ENCODE measurements at places on chromosomes 2 and 18. TPM values are rescaled to one million over a fixed set of nuclear protein-coding genes. Genes with fewer than 3 reads are reported as not detected.
A peak's percentile ranks its signal among the peaks of the same experiment; 100 is the strongest.

The RRM2 gene
- total RNA-seq = 66.4 TPM

The EFEMP1 gene
- total RNA-seq = 12.7 TPM

The CXCR4 gene
- total RNA-seq = 3.6 TPM

The GAL3ST2 gene
- total RNA-seq = not detected

The KATNAL2 gene
- 1.1 TPM for total RNA-seq

The LOXL3 gene
- 0.52 TPM for total RNA-seq

The SEMA4F gene
- 1.4 TPM for total RNA-seq

The TUBB6 gene
- 201 TPM for total RNA-seq

DNA sequence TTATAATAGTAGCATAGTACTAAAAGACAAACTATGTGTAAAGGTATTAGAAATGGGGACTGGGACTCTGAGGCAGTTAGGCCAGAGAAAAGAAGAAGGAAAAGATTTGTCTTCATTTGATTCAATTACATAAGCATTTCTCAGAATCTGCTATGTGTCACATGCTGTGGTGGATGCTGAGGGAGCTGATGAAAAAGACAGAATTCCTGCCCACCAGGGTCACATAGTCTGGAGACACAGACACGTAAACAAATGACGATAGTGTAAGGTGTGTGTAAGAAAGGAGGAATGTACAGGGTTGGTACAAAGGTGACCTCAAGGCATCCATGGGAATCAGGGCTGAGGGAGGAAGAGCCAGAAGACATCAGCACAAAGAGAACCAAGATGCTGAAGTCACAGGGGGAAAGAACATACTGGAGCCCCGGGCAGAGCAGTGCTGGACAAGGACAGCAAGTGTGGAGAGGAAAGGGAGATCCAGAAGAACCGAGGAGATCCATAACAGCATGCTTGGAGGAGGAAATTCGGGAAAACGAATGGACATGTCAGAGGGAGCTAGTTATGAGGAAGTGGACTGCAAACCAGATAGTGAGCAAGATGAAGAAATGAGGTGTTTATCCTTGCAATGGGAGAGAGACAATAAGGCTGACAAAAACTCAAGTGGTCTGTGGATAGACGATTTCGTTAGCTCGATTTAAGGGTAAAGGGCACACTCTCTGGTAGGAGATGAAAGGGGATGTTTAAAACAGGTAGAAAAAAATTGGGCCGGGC lies 1.2 kb upstream of the MAPRE3 start:
- ATAC-seq = no peak

DNA sequence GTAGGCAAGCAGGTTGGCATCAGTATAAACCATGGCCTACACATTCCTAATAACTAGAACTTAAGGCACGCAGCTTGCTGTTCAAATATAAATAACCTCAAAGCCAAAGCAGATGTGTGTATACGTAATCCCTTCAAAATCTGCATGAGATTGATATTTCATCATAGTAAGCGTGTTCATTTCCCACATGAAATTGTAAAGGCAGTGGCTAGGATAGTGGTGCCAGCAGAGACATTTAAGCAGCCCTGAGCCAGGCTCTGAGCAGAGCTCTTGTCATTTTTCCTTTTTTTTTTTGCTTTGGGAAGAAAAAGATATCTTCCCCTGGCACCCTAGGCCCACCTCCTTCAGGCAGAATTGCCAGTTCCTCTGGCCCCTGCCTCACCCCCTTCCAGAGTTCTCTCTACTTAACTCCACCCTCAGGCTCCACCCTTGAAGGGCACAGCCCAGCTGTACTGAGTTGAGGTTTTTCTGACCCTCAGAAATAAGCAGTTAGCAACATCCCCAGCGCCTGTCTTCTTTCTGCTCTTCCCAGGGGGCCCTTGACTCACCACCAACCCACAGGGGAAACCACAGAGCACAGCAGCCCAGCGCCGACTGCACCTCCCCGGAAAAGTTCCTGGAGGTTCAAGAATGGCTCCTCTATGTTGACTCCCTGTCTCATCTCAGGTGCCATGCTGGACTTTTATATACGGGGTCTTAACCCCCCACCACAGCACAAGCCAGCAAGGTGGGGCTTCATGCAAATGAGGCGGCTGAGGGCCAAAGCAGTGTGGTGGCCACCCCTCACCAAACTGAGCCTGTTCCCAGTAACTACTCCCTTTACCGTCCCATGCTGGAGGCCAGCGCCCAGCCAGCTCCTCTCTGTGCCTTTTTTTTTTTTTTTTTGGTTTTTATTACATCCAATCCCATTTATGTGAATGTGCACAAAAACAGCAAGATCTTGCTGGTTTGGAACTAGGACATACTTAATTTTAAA lies 84.7 kb downstream of the EHD3 start:
- ATAC-seq = no peak

- no peak for ATAC-seq
Observed at GRCh38 chr18:5475267-5475666, 68.5 kb downstream of the EPB41L3 start.

- peak; percentile 79 for ATAC-seq
Observed at GRCh38 chr18:74806073-74806472, 208.4 kb downstream of the ZNF407 start.

- no peak for ATAC-seq
Observed at GRCh38 chr2:154537024-154537423, 161.5 kb upstream of the KCNJ3 start.

- peak; percentile 64 for ATAC-seq
Observed at GRCh38 chr2:181677912-181678586, 2.3 kb downstream of the NEUROD1 start.

DNA sequence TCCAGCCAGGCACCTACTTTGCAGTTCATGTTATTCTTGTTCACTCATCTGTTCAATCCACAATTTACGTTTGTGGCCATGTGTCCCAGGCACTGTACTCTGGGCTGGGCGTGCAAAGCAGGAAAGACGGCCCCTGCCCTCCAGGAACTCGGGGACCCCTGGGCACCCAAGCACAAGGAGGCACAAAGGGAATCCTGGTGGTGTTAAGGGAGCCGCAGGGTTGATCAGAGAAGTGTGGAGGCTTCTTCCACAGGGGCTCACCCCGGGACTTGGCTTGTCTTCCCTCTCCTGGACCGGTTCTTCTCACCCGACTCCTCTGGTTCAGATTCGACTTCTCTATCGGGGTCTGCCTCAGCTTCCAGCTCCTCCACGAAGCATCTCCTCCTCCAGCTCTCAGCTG lies 230.5 kb downstream of the BCL2 start:
- ATAC-seq = no peak

DNA sequence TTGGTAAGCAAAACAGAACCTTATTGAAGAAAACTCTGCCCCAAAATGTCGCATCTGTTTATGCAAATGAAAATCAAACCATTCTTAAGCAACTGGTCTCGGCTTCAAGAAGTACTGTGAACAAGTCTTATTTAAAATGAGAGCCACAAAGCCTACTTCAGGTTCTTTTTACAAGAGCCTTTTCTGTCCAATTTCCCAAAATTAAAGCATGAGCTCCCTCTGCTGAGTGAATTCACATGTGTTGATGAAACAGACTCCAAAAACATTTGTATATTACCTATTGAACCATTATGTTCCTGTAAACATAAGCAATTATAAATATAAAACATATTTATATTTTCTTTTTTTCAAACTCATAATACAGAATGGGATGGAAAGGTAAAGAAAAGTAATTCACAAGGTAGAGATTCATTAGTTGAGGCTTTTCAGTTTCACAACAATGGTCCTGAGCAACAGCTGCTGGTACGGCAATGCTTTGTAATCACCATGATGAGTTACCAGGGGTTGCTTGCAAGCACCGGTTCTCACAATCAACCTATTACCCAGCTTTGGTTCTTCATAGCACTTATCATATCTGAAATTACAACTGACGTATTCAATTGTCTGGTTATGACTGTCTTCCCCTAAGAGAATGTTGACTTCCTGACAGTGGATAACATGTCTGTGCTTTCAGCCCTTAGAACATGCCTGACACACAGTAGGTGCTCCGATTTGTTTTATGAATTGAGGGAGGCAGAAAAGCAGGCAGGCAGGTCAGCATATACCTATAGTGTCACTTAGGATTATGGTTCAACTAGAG lies 108.4 kb upstream of the BZW1 start:
- ATAC-seq = no peak

GRCh38 chr2:186991766-186992417 lies 142.9 kb upstream of the ZSWIM2 start:
- ATAC-seq = no peak

DNA sequence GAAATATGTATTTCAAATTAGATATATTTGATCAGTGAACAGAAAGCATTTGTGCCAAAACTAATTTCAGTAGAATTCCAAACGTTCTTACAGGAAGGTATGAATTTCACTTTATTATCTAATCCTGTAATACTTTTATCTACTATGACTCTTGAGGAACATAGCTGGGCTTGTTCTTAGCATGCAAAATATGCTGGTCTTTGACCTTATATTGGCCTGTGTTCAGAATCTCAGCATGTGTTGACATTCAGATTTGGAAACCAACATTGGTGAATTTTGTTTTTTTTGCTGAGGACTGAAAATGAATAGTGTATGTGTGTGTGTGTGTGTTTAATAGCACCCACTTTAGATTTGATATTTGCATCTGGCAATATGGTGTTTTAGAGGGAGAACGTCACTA lies 112.2 kb downstream of the MEIS1 start:
- no peak for ATAC-seq

DNA sequence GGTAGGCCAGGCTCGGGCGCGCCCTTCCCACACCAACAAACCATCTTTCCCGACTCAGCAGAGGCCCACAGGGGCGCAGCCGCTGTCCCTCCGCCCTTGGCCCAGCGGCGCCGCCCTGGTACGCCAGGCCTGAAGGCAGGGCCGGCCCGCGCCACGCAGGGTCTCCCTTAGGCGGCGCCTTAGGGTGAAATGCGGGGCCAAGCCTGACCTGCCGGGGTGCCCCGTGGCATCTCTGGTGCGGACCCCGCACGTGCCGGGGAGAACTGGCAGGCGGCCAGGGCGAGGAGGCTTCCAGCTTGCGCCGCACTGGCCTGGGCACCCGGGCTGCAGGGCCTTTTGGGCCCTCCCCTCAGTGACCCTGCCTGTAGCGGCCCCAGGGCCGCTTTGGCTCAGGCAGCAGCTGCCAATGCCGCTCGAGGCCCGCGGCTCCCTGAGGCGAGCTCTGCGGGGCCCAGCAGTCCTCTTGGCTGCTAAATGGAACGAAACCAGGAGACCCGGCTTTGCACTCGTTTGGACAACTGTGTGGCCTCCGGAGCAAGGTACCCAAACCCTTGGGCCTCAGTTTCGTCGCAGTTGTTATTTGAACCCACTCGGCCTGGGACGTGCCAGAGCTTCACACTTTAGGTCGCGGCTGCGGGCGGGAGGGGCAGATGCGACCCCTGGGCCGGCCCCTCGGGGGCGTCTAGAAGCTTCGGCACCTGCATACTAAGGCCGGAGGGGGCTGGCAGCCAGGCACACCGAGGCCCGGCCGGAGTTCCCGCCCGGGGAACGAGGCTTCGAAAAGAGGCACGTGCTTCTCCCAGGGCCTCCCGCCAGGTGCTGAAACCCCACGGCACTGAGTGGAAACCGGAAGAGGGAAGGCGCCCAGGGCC lies 8.5 kb downstream of the OTX1 start:
- ATAC-seq = peak; percentile 40

GRCh38 chr2:221726894-221727513 lies 154.9 kb upstream of the EPHA4 start:
- no peak for ATAC-seq

GRCh38 chr2:114024326-114024725 lies 134.4 kb downstream of the ACTR3 start:
- no peak for ATAC-seq

- ATAC-seq = no peak
Observed at GRCh38 chr2:71905205-71905604, 242.5 kb downstream of the CYP26B1 start.

DNA sequence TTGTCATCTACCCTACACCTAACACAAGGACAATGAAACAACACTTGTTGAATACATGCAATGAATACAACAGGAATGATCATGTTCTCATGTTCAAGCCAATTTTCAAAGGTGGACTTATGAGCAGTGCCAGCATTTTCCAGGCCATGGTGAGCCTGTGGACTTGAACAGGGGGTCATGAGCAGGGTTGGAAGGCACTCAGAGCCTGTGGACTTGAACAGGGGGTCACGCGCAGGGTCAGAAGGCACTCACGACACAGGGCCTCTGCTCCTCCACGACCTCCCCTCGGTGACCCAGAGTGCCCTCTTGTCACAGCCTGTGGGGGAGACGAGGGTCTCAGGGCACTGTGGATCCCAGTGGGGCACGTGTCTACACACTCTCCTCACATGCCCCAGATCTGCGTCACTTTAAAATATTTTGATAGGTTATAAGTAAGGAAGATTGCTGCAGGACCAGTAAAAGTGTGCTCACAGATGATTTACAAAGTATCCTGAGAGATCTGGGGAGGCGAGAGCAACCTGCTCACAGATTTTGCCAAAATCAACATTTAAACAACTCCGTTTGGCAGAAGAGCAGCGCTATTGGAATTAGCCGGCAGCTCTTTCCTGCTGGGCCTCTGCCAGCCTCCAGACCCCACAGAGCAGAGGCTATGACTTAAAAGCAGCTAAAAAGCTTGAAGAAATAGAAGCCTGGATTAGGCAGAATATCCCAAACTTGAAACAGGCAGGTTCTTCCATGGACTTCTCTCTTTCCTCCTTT lies 121.9 kb downstream of the TMEM18 start:
- ATAC-seq = no peak

GRCh38 chr2:47497843-47498460 lies 95.0 kb downstream of the MSH2 start:
- no peak for ATAC-seq

- peak; percentile 66 for ATAC-seq
Observed at GRCh38 chr2:239157771-239158170, 243.0 kb downstream of the HDAC4 start.

DNA sequence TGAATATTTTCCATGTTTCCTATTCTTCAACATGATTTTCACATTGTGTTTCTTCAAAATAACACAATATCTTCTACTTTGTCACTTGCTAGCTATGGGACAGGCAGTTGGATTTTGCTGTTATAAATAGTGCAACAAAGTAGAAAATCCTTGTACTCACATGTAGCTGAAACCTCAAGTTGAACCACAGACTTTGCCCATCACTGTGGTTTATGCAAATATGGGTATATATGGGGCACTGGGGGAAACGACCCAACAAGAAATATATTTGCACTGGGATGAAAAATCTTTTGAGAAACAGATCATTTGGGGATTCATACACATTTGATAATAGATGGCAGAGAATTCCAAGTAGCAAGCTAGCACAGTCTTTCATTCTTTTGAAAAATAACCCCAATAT lies 486.3 kb upstream of the MAP2 start:
- ATAC-seq = no peak

DNA sequence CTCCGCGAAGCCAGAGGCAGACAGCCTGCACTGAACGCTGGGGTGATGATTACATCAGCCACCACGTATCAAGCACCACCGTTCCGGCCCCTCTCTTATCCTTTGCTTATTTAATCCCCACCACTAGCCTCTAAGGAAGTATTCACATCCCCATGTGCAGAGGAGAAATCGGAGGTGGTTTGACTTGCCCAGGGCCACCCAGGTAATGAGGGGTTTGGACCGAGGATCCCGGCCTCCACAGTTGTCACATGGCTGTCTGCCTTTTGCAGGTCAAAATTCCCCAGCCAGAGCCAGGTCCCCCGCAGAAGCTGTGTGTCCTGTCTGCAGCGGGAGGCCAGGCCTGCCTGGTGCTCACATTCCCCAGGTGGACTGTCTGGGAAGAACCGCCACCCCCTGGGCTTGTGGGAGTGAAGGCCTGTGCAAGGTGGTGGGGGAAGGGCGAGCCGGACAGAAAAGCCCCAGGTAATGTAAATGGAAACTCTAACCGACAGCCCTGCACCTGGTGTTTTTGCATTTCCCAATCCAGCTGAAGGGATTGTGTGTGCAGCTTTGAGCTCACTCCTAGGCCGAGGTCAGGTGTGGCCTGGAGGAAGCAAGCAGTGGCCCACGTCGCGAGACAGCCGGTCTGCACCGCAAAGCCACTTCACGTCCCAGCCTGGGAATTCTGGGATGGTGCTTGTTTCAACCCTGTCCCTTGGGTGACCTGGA lies 108.5 kb upstream of the ID2 start:
- no peak for ATAC-seq
